ENCODE measurements at places on chromosomes 12 and 14. TPM values are rescaled to one million over a fixed set of nuclear protein-coding genes. Genes with fewer than 3 reads are reported as not detected.

DNA sequence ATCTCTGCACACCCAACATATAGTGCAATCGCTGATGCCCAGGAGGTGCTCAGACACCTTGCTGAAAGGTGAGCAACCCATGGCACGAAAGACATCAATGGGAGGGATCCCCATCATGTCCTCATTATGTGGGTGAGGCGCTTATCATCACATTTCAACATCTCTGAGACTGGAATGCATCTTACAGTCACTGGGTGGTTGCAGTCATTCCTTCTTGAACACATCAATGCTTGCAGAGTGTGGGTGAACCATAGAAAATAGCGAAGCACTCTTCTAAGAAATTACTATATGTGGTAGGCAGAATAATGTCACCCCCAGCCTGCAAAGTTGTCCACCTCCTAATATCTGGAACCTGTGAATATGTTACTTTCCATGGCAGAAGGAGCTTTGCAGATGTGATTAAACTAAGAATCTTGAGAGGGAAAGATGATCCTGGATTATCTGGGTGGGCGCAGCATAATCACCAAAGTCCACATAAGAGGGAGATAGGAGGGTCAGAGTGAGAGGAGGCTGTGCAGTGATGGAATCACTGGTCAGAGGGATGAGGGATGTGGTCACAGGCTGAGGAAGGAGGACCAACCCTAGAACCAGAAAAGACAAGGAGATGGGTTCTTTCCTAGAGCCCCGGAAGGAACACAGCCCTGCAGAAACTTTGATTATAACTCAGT lies 51.2 kb downstream of the GLRX5 start:
- no peaks in the 10 kb centered on the region for H3K27me3 ChIP-seq
- H3K36me3 ChIP-seq: no peaks in the 10 kb centered on the region
- DNase-seq: no peak
- H3K27ac ChIP-seq: no peak overlapping the region

DNA sequence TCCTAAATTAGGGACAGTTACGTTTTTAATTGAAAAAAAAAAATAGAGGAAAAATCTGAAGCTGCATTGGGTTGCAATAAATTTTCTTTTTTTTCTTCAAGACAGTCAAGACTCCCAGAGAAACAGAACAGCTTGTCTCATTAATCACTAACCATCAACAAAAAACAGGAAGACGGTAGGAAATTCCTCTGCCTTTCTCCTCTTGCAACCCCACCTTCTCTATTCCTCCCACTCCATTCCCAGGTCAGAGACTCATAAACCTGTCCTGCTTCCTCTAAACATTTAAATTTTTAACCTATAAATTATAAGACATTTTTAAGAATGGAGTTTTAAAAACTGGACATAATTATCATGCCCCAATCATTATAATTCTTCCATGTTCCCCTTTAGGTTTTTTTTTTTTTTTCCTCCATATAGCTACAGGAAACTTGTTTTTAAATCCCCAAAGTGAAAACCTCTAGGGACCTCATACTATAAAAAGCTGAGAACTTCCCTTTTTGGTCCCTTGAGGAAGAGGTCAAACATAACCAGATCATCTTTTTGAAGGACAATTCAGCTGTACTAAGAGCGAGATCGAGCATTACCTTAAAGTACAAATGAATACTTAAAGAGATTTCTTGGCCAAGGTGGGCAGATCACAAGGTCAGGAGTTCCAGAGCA lies 36.0 kb downstream of the CPM start:
- H3K4me3 ChIP-seq: no peak overlapping the region
- H3K4me1 ChIP-seq: no peaks in the 10 kb centered on the region
- no peak for DNase-seq
- H3K27ac ChIP-seq: no peak overlapping the region
- no peaks in the 10 kb centered on the region for H3K36me3 ChIP-seq

GRCh38 chr14:74582910-74583581 lies 29.0 kb downstream of the LTBP2 start:
- DNase-seq: no peak
- H3K27ac ChIP-seq: no peak overlapping the region
- H3K27me3 ChIP-seq: no peaks in the 10 kb centered on the region
- H3K4me3 ChIP-seq: no peak overlapping the region
- no peaks in the 10 kb centered on the region for H3K4me1 ChIP-seq

- no peak overlapping the region for H3K4me3 ChIP-seq
- no peaks in the 10 kb centered on the region for H3K27me3 ChIP-seq
- H3K27ac ChIP-seq: no peak overlapping the region
- H3K4me1 ChIP-seq: no peaks in the 10 kb centered on the region
- no peaks in the 10 kb centered on the region for H3K36me3 ChIP-seq
Observed at GRCh38 chr14:44775248-44775647, 186.5 kb downstream of the KLHL28 start.

- 0 out of 2 replicates have a peak overlapping the region, but pooled peaks have one; percentile 39 for H3K27ac ChIP-seq
- H3K4me3 ChIP-seq: no peak overlapping the region
- H3K36me3 ChIP-seq: no peaks in the 10 kb centered on the region
- H3K4me1 ChIP-seq: peaks cover 8% of the 10 kb centered on the region
Observed at GRCh38 chr14:61678975-61679374, 16.3 kb upstream of the HIF1A start.

DNA sequence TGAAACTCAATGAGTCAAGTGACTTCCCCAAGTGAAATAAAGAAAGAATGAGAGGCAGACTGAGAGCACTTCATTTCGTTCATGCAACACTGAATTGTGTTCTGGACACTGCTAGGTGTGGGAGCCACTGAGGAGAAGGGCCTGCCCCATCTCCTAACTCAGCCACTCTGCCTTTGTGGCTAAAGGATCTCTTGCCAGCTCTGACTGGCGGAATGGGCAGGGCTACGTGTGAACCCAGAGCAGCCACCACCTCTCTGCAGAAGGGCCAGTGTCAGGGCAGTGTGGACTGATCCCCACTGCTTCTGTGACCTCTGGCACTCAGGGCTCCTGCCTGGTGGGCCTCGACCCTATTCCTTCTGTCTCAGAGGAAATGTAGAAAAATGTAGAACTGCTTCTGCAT lies 46.5 kb upstream of the GZMB start:
- H3K4me3 ChIP-seq: no peak overlapping the region
- DNase-seq: no peak
- H3K36me3 ChIP-seq: no peaks in the 10 kb centered on the region
- H3K27me3 ChIP-seq: no peaks in the 10 kb centered on the region
- H3K27ac ChIP-seq: no peak overlapping the region

DNA sequence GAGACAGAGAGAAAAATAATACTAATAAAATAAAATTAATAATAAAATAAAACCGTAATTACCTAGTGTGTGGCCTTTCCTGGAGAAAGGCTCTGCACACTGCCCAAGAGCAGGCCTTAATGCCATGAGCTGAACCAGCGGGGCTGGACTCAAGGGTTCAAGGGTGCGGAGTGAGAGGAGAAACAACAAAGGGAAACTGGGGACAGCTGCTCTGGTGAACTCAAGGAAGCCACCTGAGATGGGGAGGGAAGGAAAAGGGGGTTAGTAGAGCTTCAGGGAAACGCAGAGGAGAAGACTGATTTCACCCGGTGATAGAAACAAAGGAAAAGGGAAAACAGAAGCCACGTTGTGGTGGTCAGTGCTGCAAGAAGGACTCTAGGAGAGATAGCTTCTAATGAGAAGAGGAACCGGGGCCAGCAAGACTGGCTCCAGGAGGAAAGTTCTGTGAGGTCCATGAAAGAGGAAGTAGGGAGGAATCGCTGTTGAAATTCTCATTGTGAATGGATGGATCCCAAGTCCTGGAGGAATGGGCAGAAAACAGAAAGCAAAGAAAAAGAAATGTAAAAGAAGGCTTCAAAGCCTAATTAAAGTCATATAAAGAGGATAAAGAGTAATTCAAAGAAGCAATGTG lies 48.3 kb upstream of the BCL2L14 start:
- H3K27me3 ChIP-seq: no peaks in the 10 kb centered on the region
- H3K36me3 ChIP-seq: no peaks in the 10 kb centered on the region
- H3K4me3 ChIP-seq: no peak overlapping the region
- DNase-seq: peak; percentile 19
- no peaks in the 10 kb centered on the region for H3K4me1 ChIP-seq

- DNase-seq: no peak
- no peaks in the 10 kb centered on the region for H3K4me1 ChIP-seq
- no peak overlapping the region for H3K27ac ChIP-seq
- no peak overlapping the region for H3K4me3 ChIP-seq
- H3K36me3 ChIP-seq: no peaks in the 10 kb centered on the region
- no peaks in the 10 kb centered on the region for H3K27me3 ChIP-seq
Observed at GRCh38 chr12:18402872-18403611, 141.7 kb downstream of the PIK3C2G start.

- no peaks in the 10 kb centered on the region for H3K27me3 ChIP-seq
- no peak overlapping the region for H3K27ac ChIP-seq
- H3K36me3 ChIP-seq: no peaks in the 10 kb centered on the region
- no peak overlapping the region for H3K4me3 ChIP-seq
- DNase-seq: no peak
- no peaks in the 10 kb centered on the region for H3K4me1 ChIP-seq
Observed at GRCh38 chr12:106541201-106541600, 41.6 kb upstream of the RFX4 start.

DNA sequence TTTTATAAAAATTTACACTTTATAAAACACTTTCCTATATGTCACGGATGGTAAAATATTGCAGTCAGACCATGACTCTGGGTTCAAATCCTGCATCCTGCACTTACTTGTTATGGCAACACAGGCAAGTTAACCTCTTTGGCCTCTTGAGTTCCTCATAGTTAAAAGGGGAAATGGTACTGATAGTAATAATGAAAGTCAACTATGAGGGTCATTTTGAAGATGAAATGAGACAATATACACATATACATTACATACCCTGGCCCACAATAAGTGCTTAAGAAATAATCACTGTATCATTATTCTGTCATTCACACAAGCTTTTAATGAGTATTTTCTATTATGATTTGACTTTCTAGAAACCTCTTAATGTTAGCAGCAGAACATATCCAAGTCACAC lies 64.4 kb downstream of the C12orf42 start:
- H3K36me3 ChIP-seq: no peaks in the 10 kb centered on the region
- no peaks in the 10 kb centered on the region for H3K27me3 ChIP-seq
- no peaks in the 10 kb centered on the region for H3K4me1 ChIP-seq
- no peak for DNase-seq
- no peak overlapping the region for H3K27ac ChIP-seq

GRCh38 chr12:77382096-77382742 lies 316.9 kb upstream of the E2F7 start:
- no peaks in the 10 kb centered on the region for H3K36me3 ChIP-seq
- no peaks in the 10 kb centered on the region for H3K27me3 ChIP-seq
- DNase-seq: no peak
- H3K4me1 ChIP-seq: no peaks in the 10 kb centered on the region
- H3K27ac ChIP-seq: no peak overlapping the region

- H3K4me3 ChIP-seq: peak overlapping the region; percentile 87
- H3K4me1 ChIP-seq: peaks cover 9% of the 10 kb centered on the region
- DNase-seq: no peak
- peaks cover 31% of the 10 kb centered on the region for H3K36me3 ChIP-seq
- no peaks in the 10 kb centered on the region for H3K27me3 ChIP-seq
Observed at GRCh38 chr12:46373301-46374296, 1.0 kb upstream of the SLC38A2 start.

GRCh38 chr12:50676756-50677155 lies 87.1 kb upstream of the ATF1 start:
- H3K27ac ChIP-seq: no peak overlapping the region
- peaks cover 4% of the 10 kb centered on the region for H3K36me3 ChIP-seq
- DNase-seq: no peak

DNA sequence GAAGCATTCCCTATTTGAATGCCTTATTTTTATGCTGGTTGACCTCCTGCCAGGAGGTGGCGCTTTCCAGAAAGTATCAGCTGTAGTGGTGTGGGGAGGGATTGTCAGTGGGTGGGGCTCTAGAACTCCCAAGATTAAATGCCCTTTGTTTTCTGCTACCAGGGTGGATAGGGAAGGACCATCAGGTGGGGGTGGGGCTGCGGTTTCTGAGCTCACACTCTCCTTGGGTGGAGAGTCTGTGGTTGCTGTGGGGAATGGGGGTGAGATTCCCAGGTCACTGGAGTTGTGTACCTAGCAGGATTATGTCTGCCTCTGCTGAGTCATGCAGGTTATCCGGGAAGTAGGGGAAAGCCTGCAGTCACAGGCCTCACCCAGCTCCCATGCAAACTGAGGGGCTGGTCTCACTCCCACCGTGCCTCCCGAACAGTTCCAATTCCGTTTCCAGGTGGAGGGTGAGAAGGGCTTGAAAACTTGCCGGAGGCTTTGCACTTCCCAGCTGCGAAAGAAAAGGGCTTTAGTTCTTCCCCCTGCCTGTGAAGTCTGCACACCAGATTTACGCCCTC lies 68.3 kb downstream of the ALG10B start:
- peak; percentile 53 for DNase-seq
- H3K27me3 ChIP-seq: no peaks in the 10 kb centered on the region
- H3K36me3 ChIP-seq: no peaks in the 10 kb centered on the region
- no peak overlapping the region for H3K4me3 ChIP-seq
- H3K4me1 ChIP-seq: no peaks in the 10 kb centered on the region

DNA sequence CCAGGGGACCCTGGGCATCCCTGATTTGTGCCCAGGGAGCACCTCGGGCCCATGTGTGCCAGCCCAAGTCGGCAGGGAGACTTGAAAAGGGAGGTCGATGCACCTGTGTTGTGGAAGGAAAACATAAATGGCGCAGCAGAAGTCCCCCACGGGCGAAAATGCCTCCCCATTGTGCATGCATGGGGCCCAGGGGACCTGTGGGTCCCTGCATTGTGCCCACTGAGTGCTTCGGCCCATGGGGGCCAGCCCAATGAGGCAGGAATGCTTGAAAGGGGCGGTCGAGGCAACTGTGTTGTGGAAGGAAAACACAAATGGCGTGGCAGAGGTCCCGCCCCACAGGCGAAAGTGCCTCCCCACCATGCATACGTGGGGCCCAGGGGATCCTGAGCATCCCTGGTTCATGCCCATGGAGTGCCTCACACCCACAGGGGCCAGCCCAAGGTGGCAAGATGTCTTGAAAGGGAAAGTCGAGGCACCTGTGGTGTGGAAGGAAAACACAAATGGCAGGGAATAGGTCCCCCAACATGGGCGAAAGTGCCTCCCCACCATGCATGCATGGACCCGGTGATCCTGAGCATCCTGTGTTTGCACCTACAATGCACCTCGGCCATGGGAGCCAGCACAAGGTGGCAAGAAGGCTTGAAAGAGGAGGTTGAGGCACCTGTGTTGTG lies 368.0 kb downstream of the ALG10 start:
- no peaks in the 10 kb centered on the region for H3K27me3 ChIP-seq
- no peak overlapping the region for H3K4me3 ChIP-seq

The LRP6 gene
- total RNA-seq: 74.0 TPM

The CFL2 gene
- 20.5 TPM for total RNA-seq

The PRB2 gene
- total RNA-seq: not detected

The TRPV4 gene
- total RNA-seq: 2.1 TPM

The ARHGEF25 gene
- 6.4 TPM for total RNA-seq

The BICD1 gene
- 58.4 TPM for total RNA-seq

The PPM1H gene
- 36.1 TPM for total RNA-seq

The KLRC3 gene
- total RNA-seq: not detected

The PAH gene
- total RNA-seq: 8.9 TPM

All from H1 (cell line).